ENCODE measurements at places on chromosomes 1 and 21. TPM values are rescaled to one million over a fixed set of nuclear protein-coding genes. Genes with fewer than 3 reads are reported as not detected.

The F13B gene
- not detected for total RNA-seq

The C1orf185 gene
- not detected for total RNA-seq

The ATAD3C gene
- total RNA-seq = 1.4 TPM

DNA sequence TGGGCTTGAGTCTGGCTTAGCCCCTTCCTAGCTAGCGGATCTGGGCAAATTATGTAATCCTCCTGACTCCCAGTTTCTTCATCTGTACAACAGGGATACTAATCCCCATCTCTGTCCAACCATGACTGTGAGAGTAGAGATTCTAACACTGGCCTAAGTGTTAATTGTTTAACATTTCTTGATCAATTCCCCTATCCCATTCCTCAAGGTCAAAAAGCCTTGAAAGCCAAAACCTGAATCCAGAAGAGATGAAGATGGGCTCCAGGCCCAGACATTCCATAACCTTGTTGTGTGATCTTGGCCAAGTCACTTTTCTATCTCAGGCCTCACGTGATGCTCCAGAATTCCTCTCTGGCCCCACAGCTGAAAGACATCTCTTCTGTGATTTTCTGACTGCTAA is 18.8 kb upstream of the PHLDA3 start:
- H3K4me3 ChIP-seq = no peak overlapping the region
- peaks cover 27% of the 10 kb centered on the region for H3K4me1 ChIP-seq
- no peak for DNase-seq

GRCh38 chr1:26783646-26784022 is 4.1 kb upstream of the PIGV start:
- DNase-seq = no peak
- H3K36me3 ChIP-seq = peaks cover 42% of the 10 kb centered on the region
- H3K4me3 ChIP-seq = no peak overlapping the region
- H3K4me1 ChIP-seq = peaks cover 44% of the 10 kb centered on the region
- H3K27ac ChIP-seq = no peak overlapping the region

DNA sequence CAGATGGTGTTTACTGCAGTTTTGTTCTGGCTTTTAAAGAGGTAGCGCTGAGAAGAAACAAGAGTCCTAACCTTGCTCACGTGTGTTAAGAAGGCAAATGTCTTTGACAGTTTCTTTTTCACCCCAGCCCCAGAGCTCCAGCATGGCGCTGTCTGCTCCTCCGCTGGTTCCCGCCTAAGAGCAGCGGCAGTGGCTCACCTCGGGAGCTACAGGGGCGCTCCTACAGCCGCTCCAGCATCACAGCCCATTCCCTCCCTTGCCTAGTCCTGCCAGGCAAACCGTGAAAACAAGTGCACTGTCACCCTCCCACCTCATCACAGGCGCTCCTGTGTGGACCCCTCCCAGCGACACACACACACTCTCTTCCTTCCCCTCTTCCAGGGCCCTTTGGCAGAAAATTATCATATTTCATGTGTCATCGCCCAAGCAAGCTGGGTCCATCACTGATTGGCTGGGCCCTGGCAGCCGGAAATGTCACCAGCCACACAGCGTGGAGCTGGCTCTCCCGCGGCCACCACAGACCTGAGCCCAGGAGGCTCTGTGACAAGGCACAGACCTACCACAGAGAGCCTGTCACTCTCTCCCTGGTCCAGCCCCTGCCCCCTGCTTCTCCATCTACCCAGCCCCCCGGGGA is 1.2 kb upstream of the HIVEP3 start:
- H3K4me3 ChIP-seq = peak overlapping the region; percentile 23
- peaks cover 63% of the 10 kb centered on the region for H3K4me1 ChIP-seq
- H3K27ac ChIP-seq = peak overlapping the region; percentile 77
- DNase-seq = no peak
- H3K36me3 ChIP-seq = no peaks in the 10 kb centered on the region

DNA sequence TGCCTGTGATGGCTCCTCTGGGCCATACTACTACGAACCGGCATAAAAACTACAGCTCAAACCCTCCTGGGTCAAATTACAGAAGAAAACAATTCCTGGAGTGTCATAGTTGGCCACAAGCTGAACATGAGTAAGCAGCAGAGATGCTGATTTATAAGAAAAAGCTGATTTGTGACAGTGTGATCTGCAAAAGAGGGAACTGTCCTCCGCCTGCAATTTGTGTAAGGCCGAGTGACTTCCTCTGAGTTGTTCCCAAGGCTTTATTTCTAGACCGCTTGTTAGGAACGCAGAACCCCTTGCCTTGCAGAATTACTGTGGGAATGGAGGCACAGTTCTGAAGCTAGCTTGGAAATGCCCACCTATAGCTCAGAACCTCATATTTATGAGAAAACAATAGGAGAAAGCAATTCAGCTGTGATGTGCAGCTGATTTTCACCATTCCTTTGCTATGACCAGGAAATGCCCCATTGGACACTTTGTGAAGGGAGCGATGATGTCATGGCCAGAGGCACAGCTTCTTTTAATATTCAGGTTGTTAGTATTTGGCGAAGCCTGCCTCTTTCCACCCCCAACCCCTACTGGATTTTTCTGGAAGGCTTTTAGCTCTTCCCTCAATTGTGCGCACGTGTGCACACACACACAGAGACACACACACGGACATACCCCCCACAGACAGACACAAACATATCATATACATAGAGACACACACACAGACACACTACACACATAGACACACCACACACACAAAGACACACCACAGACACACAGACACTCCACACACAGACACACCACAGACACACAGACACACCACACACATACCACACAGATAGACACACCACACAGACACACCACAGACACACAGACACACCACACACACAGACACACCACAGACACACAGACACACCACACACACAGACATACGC is 47.6 kb downstream of the IER5 start:
- H3K27ac ChIP-seq = peak overlapping the region; percentile 80
- peaks cover 54% of the 10 kb centered on the region for H3K4me1 ChIP-seq
- H3K4me3 ChIP-seq = no peak overlapping the region
- no peaks in the 10 kb centered on the region for H3K36me3 ChIP-seq
- peak; percentile 69 for DNase-seq

GRCh38 chr1:110185181-110185580 is 24.9 kb upstream of the KCNC4 start:
- H3K36me3 ChIP-seq = no peaks in the 10 kb centered on the region
- H3K4me1 ChIP-seq = peaks cover 21% of the 10 kb centered on the region
- no peak for DNase-seq
- H3K27me3 ChIP-seq = peaks cover 38% of the 10 kb centered on the region

All from PC-3 (cell line).